Esophagus squamous epithelium (tissue), 5 donors: ENCODE measurements at places on chromosomes 5 and 9.

- no peak for DNase-seq
Measured at GRCh38 chr9:125493881-125494652, 212.9 kb downstream of the MAPKAP1 start.

- DNase-seq = no peak
Measured at GRCh38 chr5:149827546-149827945, 97.4 kb downstream of the PPARGC1B start.

DNA sequence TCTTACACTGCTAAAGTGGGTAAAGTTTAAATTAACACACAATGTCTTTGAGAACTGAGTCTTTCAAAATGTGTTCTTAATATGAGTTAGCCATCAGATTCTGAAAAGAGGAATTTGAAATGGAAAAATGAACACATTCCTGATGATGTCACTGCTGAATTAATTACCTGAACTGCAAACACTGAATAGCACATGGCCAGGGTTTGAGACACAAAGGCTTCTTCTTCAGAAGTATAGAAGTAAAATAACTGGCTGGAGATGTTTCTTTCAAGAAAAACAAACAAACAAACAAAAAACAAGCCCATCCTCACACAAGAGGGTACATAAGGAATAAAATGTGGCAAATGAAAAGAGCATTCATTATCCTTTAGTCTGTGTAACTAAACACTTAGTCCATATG lies 7.1 kb downstream of the GLIS3 start:
- DNase-seq = no peak

GRCh38 chr9:131013771-131014676 lies 5.0 kb downstream of the LAMC3 start:
- no peak for DNase-seq

GRCh38 chr5:150485693-150486401 lies 22.1 kb upstream of the NDST1 start:
- DNase-seq = no peak
